NCI-H2029 treated with DMSO at 0.1 percent for 48 hours (cell line): ENCODE measurements at places on chromosomes 4 and X.

GRCh38 chr4:117949621-117950020 lies 84.7 kb upstream of the NDST3 start:
- DNase-seq = no peak

DNA sequence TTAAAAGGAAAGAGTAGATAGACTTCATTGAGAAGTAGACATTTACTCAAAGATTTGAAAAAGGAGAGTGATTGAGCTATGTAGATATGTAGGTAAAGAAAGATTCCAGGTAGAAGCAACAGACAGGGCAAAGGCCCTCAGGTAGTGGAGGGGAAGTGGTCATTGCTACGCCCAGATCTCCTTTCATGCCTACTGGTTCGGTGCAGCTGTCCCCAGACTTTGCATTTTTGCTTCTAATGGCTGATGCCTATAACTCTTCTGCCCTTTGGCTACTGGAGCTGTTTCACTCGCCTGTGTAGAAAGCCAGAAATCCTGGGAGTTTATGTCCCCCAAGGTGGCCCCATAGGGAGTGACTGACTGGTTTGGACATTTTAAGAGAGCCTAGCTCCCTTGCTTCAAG lies 16.9 kb upstream of the ARMCX2 start:
- no peak for DNase-seq

GRCh38 chr4:97548943-97549583 lies 594.2 kb downstream of the STPG2 start:
- DNase-seq = no peak

DNA sequence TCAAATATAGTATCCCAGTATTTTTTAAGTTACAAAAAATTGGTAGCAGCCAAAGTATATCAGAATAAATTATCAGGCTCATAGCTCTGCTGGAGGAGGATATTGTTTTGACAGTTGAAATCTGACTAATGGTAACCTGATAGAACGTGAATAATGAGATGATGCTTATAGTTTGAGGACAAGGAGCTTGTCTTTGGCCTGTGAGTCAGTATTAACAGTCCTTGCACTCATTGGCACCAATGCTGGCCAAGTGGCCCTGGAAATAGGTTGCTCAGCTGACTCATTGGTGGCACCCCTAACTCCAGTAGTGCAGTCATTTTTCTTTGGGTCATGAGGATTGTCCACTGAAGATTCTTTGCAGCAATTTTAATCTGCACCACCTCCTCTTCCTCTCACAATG lies 203.3 kb upstream of the JADE1 start:
- no peak for DNase-seq

DNA sequence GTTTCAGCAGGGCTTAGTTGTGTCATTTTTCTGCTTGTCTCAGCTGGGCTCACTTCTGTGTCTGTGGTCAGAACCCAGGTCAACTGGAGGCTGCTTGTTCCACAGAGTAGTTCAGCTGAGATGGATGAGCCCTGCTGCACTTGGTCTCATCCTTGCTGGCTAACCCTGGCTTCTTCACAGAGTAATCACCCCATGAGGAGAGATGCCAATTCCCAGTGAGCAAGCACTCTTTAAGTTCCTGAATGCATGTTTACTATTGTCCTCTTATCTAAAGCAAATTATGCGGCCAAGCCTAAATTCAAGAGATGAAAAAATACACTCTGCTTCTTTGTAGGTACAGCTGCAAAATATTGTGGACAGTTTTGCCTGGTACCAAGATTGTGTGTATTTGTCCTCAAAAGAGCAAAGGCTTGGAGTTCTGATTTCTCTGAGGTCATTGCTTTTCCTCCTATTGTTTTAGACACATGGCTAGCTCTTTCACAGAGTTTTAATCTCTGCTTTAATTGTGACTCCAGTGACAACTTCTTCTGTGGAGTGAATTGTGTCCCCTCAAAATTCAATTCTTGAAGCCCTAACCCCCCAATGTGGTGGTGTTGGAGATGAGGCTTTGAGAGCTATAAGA lies 236.6 kb upstream of the ANKRD50 start:
- no peak for DNase-seq

DNA sequence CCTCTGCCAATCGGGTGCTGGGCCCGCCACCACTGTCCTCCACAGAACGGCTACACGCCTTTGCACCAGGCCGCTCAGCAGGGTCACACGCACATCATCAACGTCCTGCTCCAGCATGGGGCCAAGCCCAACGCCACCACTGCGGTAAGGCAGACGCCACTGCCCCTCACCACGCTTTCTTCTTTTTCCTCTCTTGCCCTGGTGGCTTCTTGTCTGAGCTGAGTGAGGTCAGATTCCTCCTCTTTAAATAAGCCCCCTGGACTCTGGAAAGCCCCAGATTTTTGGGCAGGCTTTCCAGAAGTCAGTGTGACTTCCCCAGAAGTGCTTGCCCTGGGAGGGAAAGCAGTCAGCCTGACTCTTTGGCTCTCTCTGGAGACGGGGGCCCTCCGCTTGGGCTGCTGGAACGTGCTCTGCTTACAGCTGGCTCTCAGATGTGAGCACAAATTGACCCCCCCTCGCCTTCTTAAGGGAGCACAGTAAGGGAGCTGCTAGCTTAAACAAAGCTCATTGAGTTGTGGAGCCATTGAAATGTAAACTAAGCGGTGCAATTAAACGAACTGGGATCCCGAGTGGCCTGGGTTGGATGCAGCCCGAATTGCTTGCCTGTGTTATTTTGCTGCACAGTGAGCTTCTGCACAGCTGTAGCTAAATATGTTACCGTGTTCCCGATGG lies 243.1 kb downstream of the ANK2 start:
- no peak for DNase-seq

DNA sequence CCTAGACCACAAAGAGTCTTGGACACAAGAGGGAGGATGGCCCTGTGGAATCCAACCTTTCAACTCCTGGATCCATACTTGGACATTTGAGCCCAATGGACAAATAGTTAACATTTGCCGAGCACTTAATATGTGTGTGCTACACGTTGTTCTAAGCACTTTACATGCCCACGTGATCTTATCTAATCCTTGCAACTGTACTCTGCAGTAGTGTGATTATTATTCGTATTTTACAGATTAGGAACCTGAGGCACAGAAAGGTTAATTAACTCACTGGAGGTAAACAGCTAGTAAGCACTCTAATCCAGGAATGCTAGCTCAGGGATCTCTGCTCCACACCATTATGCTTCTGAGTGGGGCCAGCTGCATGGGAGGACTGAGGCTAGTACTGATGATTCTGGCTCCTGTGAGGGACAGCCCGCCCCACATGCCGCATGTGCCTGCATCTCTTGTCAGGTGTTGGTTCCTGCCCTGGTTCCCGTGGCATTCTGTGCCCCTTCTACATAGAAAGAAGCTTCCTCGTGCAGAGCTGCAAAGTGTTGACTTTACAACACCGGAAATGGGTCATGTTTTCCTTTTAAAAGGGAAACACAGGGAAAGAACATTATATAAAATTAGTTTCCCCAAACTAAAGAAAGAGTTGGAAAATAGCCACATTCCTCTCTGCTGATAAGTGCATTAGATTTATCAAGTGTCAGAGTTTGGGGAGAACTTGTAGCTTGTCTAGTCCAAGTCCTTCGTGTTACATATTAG lies 34.8 kb downstream of the PLAC1 start:
- no peak for DNase-seq

GRCh38 chrX:93322110-93322509 lies 351.3 kb downstream of the NAP1L3 start:
- DNase-seq = no peak

GRCh38 chr4:31667686-31668085 lies 947.5 kb downstream of the PCDH7 start:
- no peak for DNase-seq

DNA sequence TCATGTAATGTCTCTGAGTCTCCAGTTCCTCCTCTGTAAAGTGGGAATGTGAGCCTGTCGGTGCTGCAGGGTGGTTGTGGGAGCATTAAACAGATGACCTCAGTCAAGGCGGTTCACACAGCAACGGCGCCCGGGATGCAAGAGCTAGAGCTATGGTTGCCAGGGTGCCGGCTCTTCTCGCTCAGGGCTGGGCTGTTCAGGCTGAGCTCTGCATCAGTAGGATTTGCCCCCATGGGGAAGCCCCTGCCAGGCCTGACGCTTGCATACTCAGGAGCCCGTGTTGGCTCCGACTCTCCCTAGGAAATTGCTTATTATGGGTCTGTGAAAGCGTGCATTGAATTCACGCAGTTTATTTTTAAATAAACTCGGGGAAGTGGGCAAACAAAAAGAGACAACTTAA lies 67.3 kb downstream of the PSAPL1 start:
- DNase-seq = no peak
